ENCODE measurements at places on chromosomes 2 and 18. TPM values are rescaled to one million over a fixed set of nuclear protein-coding genes. Genes with fewer than 3 reads are reported as not detected.

Gene TMEM182
- 28.0 TPM for total RNA-seq

Gene GNLY
- not detected for total RNA-seq

Gene POTEI
- total RNA-seq, result 0.05 TPM

Gene SERPINB3
- 0.16 TPM for total RNA-seq

Gene CD226
- 3.6 TPM for total RNA-seq

Gene C2orf72
- 3.7 TPM for total RNA-seq

Gene MYO5B
- total RNA-seq, result 8.8 TPM

Gene PID1
- 63.9 TPM for total RNA-seq

Gene SPP2
- not detected for total RNA-seq

Gene POLR1A
- total RNA-seq, result 11.5 TPM

Gene NEURL3
- not detected for total RNA-seq

Gene RAB6C
- 0.11 TPM for total RNA-seq

Gene ATP6V1C2
- 0.21 TPM for total RNA-seq

Gene SAG
- total RNA-seq, result not detected

Gene LIMS4
- total RNA-seq, result not detected

Gene REG1B
- total RNA-seq, result not detected

Gene NYAP2
- 0.79 TPM for total RNA-seq

Gene DTNA
- 31.7 TPM for total RNA-seq

Gene PDCD1
- not detected for total RNA-seq

Gene VRK2
- 23.6 TPM for total RNA-seq

Gene CD8B
- not detected for total RNA-seq

Measured in urinary bladder (tissue), 4 donors.